ENCODE measurements at places on chromosomes 7 and 10.
A peak's percentile ranks its signal among the peaks of the same experiment; 100 is the strongest.

- DNase-seq = no peak
These were observed 1.7 kb downstream of the RASGEF1A start for GRCh38 chr10:43264965-43265798.

GRCh38 chr7:142856565-142857245 is 1.8 kb downstream of the EPHB6 start:
- no peak for DNase-seq

GRCh38 chr7:33836797-33837355 is 68.5 kb upstream of the BMPER start:
- DNase-seq = no peak

DNA sequence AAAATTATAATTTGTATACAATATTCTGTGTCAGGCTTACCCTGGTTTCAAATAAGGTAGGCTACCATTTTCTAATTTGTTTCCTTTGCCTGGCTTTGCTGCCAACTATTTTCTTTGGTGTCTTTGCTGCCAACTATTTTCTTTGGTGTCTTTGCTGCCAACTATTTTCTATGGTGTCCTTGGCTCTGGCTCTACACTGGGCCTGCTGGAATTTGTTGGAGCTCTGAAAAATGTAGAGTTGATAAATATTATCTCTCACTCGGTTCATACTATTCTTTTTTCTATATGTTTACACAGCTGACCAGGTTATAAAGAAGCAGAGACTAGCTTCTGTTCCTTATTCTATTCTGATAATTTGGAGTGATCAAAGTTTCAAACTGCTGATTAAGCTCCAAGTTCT is 768.0 kb upstream of the PHF14 start:
- DNase-seq = no peak

DNA sequence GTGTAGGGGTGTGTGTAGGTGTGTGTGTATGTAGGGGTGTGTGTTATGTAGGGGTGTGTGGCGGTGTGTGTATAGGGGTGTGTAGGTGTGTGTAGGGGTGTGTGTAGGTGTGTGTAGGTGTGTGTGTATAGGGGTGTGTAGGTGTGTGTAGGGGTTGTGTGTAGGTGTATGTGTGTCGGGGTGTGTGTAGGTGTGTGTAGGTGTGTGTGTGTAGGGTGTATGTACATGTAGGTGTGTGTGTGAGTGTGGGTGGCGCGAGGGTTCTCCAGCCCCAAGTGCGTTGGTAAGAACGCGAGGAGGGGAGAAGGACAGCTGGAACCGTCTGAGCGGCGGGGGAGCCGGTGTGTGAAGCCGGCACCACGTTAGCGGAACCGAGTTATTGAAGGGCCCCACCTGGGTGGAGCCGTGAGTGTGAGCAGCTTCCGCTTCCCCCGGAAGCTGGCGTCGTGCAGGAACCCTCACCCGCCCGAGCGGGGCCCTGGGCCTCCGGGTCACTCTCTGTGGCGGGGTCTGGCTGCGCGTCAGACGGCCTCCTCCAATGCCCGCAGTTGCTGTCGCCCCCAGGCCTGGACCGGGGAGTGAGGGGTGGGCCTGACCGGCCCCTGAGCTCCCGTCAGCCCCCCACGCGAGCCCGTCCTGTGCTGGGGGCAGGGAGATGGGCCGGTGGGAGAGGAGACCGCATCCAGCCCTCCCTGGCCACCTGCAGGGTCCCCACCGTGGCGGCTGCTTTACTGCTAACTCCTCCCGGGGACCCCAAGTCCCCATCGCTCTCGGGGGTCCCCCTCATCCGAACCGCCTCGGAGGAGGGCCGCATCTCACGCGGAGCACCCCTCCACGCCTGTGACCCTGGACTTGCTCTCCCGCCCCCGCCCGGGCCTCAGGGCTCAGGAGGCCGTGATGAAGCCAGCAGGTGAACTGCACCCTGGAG is 49.6 kb upstream of the PSMG3 start:
- DNase-seq = no peak

DNA sequence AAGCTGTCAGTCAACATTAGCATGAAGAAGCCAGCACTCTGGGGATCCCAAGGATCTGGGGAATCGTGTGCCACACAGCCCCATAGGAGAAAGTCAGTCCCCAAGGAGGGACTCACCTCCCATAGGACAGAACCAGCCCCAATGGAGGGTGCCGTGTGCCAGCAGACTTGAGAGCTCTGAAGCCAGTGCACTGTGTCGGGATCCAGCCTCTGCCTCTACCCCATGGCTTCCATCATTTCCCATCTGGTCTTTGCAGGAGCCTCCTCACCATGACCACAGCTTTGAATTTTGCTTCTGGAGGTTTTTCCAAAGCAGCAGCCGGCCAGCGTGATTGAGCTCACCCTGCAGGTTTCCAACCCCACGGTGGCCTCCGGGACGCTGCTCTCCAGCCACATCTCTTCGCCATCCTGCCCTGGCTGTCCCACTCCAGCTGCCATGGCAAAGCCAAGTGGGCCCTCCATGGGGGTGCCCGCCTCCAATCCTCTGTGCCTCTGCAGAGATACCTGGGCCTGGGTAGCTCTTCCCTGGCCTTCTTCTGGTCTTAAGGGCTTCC is 171.8 kb upstream of the SHH start:
- no peak for DNase-seq

DNA sequence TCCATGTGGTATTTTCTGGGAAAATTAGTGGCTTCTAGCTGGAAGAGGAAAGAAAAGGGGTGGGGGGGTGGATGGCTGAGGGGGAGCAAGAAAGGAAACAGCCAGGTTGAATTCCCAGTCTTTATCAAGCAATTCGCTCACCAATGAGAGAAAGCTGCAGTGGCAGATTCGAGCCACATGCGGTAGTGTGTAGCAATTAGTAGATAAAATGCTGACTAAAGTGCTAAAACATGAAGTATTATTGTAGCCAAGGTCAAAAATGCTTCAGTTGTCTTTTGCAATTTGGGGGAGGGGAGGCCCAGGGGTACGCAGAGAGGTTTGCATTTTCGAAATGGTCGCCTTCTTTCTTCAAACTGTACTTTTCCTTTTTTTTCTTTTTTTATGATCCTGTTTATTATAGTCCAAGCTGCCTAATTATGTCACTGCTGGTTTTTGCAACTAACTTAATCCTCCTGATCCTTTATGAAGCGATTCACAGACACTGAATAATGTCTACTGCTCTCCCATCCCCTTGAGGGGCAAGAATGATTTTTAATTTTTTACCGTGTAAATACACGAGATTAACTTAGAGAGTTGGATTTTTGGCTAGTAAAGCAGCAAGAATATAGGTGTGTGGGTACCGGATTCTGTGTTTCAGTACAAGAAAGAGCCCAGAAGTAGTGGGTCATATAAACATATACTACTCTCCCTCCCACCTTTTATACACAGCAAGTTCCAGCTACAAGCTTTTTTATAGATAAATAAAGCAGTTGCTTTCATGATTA is 3.6 kb upstream of the ARID5B start:
- no peak for DNase-seq

DNA sequence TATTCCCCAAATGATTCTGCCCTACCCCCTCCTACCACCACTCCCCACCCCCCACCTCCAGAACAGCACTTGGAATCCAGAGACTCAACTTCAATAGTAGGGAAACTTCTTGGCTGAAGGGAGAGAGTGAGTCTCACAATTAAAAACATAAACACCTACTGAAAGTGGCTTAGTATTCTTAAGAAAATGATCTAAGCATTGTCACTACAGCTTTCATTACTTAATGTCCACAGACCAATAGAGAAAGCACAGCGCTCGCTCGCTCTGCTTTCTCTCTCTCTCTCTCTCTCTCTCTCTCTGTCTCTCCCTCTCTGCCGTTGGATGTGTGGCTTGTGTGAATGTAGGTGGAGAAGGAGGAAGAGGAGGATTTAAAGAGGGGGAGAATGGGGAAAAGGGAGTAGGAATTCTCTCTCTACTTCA is 1.5 kb upstream of the SEMA3A start:
- no peak for DNase-seq

DNA sequence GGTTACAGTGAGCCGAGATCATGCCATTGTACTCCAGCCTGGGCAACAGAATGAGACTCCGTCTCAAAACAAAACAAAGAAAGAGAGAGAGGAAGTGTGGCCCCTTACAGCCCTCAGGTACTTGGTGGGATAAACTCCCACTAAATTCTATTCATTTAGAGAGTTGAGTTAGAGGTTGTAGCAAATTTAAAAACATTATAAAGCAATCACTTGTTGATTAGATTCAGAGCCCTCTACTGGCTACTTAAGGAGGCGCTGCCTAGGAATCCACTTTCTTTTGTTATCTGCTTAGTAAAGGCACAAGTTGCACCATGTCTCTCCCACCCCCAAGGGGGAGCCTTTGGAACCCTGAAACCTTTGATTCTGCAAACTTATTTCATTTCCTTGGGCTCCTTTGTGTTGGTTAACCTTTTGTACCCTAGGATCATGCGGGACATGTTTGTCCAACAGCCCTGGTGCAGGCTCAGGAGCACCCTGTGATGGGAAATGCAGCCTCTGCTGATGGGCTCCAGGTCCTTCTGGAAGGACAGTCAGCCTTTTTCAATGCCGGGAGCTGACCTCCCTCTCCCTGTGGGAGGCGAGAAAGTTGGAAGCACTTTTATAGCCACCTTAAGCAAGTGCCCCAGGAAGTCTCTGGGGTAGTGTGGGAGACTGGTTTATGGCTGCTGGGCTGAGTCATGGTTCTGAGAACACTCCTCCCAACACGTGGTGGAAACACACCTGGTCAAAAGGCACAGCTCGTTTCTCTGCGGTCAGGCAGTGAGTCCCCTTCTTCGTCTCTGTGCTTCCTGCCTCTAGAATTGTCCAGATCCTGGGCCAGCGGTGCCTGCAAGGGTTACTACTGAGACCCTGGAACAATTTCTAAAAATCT is 2.3 kb downstream of the HKDC1 start:
- DNase-seq = peak; percentile 75

DNA sequence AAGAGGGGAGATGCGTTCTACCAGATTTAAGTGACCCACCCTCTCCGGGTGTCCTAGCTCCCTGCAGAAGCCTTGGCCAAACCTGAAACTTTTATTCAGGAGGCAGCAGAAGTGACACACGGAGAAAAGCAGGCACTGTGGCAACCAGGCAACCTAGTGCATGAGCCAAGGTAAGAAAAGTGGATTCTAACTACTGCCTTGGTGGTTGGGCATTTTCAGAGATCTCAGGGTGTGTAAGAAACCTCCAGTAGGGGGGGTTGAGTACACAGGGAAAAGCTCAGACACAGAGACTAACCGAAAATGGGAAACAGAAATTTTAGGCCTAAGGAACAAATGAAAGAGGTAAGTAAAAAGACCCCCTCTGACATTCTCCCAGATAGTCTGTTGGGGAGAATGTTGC is 645.7 kb downstream of the ANKRD7 start:
- no peak for DNase-seq

- no peak for DNase-seq
These were observed 99.0 kb upstream of the PITRM1 start for GRCh38 chr10:3271354-3272115.

- no peak for DNase-seq
These were observed 97.0 kb upstream of the PDE1C start for GRCh38 chr7:32167256-32167655.

DNA sequence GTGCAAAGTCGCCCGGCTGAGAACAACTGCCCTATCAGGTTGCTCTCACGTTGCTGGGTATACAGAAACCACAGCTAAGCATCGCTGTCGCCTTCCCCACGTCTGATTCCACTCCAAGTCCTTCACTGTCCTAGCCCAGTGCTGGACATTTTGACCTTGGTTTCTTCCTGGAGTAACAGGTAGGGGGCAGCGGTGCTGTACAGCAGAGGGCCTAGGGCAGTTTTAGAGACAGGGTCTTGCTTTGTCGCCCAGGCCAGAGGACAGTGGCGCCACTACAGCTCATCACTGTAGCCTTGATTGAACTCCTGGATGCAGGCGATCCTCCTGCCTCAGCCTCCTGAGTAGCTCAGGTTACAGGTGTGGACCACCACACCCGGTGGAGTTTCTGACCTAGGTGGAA is 2.6 kb downstream of the CLDN15 start:
- no peak for DNase-seq

DNA sequence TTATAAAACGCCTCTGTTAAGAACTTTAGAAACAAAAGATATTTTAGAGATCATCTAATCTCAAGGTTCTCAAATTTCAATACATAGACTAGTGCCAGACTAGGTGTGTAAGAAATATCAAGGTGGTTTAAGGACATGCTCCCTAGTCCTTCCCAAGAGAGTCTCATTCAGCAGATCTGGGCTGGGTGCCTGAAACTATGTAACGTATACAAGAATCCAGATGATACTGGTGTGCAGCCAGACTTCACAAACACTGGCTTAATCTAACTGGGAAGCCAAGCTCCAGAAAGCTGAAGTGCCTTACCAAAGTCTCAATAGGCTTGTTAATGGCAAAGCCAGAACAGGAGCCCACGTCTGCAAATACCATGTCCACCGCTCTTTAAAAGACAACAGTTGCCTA is 105.0 kb upstream of the AMPH start:
- DNase-seq = peak; percentile 38

GRCh38 chr10:35194906-35195305 is 68.3 kb downstream of the CREM start:
- no peak for DNase-seq

DNA sequence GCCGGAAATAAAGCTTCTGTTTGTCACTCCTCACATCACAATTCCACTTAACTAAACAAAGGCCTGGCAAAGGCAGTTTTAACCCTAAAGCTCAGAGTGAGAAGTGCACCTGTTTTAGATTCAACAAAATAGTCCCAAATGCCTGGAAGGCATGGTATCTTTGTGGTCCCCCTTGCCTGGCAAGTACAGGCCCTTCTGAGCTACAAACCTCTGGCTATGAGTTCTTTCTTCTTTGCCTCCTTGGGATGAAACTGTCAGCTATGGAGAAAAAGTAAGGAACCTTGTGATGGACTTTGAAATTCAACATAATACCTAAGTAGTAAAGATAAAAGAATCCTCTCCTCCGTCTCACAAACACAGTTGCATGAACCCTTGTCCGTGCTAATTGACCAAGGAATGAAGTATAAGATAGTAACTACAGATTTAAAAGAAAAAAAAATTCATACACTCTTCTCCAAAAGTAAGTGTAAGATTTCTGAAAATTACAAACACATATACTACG is 244.5 kb upstream of the ETV1 start:
- no peak for DNase-seq

DNA sequence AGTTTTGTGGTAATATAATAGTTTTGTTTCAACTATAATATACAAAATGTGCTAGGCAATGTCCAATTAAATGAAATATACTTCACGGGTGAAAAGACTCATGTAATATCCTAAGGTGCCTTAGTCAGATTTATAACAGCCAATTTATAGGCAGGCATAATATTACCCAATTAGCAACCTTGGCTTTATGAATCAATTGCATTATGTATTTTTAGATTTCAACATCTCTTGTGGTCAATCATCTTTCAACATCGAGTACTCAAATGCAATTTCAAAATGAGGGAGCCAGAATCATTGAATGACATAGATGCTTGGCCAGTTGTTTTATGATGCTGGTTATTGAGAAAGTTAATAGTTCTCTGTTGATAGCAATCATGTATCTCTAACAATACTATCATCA is 110.3 kb upstream of the SP8 start:
- no peak for DNase-seq

Measured in fibroblast of the conjunctiva (primary cell).